ENCODE measurements at places on chromosomes 3 and 15.

- DNase-seq: no peak
Observed at GRCh38 chr15:90989040-90989768, 5.1 kb downstream of the PRC1 start.

DNA sequence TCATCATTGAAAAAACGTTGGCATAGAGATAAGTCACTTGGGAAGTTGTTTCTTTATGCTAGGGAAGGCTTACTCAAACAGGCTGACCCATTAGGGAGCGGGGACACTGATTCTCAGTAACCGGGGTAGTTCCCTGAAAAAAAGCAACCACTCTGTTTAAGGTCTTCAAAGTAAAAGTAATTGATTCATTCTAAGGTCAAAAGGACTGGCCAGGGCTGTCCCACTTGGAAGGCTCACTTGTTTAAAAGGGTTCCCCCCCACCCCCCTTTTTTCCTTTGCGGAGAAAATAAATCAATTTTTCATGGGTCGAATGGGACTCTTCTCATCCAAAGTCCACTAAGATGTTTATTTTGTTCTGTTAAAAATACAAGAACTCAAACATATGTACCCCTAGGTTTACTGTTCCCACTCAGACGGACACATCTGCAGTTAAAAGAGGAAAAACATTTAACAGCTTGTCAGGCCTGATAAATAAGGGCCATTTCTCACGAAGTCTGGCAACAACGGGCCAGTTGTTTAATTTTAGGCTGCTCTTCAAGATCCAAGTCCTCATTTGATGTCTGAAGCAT is 53.0 kb downstream of the ARHGEF3 start:
- no peak for DNase-seq

GRCh38 chr15:48946074-48946839 is 17.5 kb downstream of the SHC4 start:
- DNase-seq: no peak

DNA sequence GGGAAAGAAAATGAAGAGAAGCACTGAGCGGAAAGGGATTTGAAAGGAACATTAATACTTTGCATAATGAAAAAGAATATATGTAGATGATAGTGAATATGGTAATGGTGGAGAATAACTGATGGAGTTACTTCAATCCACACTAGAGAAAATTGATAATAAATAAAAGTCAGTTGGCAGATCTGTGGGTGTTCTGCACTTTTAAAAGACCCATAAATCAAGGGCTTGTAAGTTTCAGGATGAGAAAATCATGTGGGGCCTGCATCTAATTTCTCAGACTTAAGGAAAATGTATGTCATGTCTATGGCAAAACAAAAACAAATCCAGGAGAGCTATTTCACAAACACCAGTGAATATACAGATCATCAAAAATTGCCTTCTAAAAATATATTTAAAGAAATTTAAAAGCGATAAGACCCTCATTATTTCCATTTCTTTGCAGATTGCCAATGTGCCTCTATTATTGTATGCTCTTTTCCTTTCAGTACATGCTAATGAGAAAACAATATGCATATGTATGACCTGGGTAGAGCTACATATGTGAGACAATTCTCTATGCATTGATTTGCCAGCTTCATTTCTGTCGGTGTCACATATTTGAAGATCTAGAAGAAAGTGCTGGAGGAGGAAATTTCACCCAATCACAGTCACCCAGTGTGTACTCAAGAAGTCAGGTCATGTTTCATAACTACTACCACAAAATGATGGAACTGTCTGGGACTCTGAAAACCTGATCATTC is 269.9 kb upstream of the PDZRN3 start:
- no peak for DNase-seq

DNA sequence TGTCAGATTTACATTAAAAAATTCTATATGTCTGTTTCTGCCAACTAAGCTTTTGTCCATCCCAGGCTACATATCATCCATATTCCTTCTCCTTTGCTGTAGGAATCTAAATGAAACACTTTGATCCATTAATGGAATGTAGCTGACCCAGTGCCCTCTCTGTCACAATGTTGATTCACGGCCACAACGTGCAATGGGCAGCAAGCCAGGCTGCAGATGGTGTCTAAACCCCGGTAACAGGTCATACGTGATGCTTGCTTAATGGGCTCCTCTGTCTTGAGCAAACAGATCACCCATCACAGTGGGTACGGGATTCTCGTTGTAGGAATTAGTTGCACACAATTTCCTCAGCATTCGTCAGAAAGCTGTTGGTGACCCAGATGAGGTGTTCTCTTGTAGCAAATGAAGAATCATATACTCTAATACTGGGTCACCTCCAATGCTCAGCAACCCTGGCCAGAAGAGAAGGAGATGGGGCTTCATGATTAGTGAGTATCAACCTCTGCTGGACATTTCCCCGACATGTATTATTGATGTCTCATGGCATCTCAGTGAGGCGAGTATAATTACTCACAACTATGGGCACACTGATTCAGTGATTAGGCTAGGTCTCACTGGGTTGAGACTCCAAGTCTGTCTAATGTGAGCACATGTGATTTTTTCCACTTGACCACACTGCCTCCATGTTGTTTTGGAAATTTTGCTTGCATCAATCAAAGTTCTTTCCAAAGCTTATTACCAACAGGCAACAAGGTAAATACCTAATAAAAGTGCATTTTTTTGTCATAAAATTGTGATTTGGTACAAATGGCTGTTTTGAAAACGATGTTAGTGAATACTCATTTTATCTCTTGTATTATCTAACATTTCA is 12.9 kb upstream of the DCBLD2 start:
- no peak for DNase-seq

DNA sequence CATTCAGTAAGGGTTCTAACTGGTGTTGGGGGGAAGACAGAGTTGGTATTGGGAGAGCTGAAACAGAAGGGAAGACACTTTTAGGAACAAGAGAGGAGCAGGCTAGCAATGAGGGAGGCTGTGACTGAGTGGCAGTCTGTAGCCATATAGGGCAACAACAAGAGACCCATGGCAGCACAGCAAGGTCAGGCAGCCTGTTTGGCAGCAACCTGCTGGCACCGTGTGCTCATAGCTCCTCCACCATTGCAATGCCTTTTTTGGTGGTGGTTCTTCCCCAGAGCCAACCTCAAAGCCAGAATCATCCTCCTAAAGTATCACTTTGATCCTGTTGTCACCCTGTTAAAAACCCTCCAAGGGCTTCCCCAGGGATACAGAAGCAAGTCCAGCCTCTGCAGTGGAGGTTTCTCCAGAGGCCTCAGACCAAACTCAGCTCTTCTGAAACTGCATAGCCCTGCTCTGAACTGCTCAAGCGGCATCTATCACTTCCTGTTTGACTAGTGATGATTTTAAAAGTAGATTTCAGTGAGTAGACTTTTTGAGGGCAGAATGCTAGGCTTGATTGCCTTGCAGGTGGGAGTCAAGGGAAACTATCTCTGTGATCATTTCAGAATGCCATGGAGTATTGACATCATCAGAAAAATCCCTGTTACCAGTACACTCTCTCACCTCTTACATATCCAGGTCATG is 176.9 kb downstream of the STAC start:
- DNase-seq: no peak

GRCh38 chr15:97009031-97009431 is 678.5 kb downstream of the NR2F2 start:
- DNase-seq: no peak

DNA sequence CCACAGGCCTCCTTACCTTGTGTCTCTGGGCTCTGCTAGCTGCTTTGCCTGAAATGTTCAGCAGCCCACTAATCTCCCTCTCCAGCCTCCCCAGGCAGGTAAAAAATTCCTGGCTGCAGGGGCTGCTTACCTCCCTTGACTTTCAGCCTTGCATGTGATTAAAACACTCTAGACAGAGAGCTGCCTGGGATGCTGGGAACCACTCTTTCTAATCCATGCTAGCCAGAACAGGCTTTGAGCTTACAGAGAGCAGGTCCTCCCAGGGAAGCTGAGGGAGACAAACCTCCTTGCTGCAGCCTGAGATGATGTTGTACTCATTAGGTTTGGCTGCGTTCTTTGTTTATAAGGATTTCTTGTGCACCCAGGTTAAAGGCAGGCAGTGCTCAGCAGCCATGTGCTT is 33.7 kb upstream of the LIPC start:
- DNase-seq: no peak

DNA sequence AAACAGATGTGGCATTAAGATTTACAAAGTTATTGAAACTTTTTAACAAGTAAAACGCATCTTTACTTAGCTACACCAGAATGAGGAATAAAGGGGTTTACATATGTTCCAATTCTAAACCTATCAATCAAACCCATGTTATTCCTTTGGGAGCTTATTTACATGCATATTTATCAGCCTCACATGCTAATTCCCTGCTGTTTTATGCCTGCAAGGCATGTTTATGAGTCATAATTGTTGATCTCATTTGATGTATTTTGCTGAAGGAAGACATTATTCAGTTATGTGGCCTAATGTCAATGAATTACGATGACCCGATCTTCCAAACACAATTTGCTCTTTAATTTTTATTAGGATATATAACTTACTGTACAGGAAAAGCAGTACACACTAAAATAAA is 272.9 kb downstream of the TBC1D5 start:
- no peak for DNase-seq

- DNase-seq: no peak
Observed at GRCh38 chr3:118986734-118987133, 47.9 kb downstream of the IGSF11 start.

DNA sequence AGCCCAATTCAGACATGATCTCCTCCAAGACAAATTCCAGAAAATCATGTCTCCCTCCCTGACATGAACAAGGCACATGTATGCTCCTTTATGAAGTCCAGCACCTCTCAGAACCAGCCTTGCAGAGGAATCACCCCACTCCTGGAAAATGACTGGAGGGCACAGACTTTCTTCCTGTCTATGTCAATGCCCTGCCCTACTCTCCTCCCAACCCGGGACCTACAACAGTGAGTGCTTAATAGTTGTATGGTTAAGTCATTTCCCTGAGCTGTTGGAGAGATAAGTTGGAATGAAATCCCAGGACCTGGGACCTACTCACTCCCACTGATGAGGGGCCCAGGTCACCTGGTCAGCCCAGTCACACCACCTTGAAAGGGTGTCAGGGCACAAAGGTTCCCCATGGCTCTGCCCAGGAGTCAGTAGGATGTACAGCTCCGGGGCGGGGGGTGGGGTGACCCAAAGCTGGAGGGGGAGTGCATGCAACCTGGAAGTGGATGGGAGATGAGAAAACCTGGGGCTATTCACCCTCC is 80.1 kb upstream of the HERC1 start:
- DNase-seq: no peak

GRCh38 chr3:123552095-123552714 is 32.6 kb downstream of the HACD2 start:
- no peak for DNase-seq

DNA sequence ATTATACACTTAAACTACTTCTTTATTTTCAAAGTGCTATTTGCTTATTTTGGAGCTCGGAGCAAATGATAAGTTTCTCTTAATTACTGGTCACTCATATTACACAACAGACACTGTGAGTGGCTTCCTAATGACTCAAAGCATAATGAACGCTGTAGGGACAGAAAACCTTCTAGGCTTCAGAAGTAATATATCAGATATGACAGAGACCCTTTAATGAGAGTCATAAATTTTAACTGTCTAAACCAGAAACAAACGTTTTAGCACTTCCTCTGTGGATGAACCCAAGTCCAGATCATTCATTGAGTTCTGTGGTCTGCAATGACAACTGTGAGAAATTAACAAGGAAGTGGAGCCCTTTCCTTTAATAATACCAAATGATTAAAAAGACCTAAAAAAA is 66.6 kb downstream of the ARPP21 start:
- no peak for DNase-seq

DNA sequence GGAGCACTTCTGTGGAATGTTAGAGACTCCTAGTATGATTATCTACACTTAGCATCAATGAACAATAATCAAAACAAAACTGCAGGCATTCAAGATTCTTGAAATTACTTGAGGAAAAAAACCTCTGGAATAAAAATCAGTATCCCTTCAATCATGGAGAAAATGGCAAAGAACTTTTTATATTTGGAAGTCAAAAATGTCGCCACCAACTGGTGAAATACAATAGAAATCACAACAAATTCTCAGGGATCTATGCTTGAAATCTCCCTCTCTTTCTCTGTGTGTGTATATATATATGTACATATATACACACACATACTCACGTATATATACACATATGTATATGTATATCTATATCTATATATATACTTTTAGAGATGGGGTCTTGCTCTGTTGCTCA is 378.9 kb upstream of the ALCAM start:
- no peak for DNase-seq

DNA sequence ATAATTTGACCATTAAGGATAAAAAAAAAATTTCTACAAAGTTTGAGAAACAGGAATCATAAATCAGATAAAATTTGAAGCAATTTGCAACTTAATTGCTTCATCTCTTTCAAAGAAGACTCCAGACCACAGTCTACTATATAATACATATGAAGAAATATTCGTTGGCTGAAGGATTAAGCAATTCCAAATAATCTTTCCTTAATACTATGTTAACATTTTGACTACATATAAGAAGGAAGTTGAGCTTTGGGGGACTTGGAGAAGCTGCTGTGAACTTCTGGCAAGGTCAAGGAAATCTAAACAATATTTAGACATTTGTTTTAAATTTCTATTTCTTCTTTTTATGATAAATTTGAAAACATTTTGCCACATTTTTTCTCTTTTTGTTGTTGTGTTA is 13.5 kb upstream of the GABRR3 start:
- DNase-seq: no peak

DNA sequence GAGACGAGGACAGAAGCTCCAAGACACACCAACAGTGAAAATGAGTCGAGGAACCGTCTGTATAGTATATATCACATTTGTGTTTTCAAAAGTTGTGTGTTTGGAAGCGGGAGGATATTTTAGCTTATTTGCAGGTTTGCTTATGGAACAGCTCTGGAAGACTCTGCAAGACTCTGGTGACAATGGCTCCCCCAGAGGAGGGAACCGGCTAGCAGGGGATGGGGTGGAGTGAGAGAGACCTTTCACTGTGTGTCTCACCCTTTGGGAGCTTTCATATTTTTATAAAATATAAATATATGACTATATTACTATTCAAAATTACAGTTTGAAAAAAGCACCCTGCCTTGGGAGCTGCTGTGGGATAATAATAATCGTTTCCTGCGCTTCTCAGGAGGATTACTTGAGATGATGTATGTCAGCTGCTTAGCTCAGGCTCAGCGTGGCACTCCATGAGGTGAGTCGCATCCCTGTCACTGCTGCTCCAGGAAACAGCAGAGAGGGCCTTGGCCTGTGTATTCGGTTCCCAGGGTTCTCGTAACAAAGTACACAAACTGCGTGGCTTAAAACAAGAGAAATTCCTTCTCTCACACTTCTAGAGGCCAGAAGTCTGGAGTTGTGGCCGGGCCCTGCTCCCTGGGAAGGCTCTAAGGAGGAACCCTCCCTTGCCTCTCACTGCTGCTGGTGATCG is 183.9 kb downstream of the FAM43A start:
- no peak for DNase-seq

- no peak for DNase-seq
Observed at GRCh38 chr3:113695431-113695785, 1.0 kb downstream of the USF3 start.

GRCh38 chr15:68235022-68235421 is 5.5 kb upstream of the CLN6 start:
- no peak for DNase-seq
